ENCODE measurements at places on chromosomes 3 and 15.

DNA sequence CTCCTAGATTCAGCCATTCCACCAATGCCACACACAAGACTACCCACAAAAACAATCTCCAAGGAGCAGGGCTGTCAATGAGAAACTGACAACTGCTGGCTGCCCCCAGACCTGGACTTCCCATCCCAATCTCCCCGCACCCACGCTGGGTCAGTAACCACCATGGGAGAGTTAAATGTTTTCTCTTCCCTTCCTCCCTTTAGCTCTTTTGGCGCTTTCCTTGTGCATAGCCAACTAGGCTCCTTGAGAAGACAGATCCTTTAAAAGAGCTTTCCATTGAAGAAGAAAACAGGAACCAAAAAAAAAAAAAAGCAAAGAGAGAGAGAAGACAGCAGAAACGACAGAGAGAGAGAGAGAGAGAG lies 8.3 kb downstream of the BCL6 start:
- DNase-seq: peak; percentile 23

GRCh38 chr3:18747383-18747782 lies 322.2 kb upstream of the SATB1 start:
- no peak for DNase-seq

GRCh38 chr15:49989498-49989897 lies 129.5 kb downstream of the ATP8B4 start:
- DNase-seq: no peak

- peak; percentile 65 for DNase-seq
Observed at GRCh38 chr3:152051501-152052404, 178.3 kb downstream of the SUCNR1 start.

- peak; percentile 52 for DNase-seq
Observed at GRCh38 chr3:67384760-67385397, 269.5 kb downstream of the SUCLG2 start.

DNA sequence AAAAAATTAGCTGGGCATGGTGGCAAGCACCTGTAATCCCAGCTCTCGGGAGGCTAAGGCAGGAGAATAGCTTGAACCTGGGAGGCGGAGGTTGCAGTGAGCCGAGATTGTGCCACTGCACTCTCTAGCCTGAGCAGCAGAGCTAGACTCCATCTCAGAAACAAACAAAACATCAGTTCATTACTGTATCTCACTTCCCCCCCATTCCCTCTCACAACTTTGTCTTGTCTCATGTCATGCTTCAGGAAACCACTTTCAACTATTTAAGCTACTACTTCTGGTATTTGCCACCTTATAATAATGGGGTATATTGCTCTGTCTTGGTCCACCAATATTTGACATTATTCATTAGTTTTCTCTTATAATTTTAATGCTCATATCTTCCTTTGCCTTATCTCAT lies 26.2 kb downstream of the PIK3CA start:
- DNase-seq: no peak

DNA sequence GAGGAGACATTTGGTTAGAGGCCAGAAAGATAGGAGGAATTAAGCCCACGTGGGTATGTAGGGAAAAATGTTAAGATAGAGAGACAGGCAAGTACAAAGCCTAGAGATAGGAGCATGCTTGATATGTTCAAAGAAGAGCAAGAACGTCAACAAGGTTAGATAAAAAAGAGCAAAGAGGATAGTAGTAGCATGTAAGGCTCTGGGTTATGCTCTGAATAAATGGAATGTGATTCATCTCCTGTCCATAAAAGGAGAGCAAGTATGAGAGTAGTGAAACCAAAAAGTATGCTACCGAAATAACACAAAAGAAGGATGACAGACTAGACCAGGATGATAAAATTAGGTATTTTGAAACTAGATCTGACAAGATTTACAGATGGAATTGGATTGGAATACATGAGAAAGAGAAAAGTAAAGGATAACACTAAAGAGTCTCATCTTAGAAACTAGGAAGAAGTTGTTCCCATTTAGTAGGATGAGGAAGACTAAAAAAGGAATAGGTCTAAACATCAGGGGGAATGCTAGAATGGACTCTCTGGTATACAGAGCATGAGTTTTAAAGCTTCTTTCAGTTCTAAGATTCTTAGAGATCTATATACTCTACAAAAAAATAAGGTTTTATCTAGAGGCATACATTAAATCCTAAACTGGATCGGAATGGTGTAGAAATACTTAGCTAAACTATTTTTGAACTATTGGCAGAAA lies 59.1 kb downstream of the TRPM7 start:
- peak; percentile 57 for DNase-seq

DNA sequence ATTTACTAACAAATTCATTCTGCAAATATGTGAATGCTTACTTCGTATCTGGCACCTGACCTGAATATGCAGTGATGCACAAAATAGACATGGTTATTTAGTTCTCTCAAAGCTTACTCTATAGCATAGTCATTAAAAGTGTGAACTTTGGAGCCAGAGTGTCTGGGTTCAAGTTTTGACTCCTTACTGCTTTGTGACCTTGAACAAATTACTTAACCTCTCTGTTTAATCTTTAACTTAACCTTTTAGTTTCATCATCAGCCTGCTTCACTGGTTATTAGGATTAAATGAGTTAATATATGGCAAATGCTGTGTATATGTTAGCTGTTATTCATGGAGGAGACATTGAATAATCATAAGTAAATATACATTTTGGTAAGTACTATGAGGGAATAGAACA lies 12.1 kb upstream of the MGA start:
- no peak for DNase-seq

GRCh38 chr15:67766968-67767367 lies 58.3 kb upstream of the SKOR1 start:
- DNase-seq: no peak

DNA sequence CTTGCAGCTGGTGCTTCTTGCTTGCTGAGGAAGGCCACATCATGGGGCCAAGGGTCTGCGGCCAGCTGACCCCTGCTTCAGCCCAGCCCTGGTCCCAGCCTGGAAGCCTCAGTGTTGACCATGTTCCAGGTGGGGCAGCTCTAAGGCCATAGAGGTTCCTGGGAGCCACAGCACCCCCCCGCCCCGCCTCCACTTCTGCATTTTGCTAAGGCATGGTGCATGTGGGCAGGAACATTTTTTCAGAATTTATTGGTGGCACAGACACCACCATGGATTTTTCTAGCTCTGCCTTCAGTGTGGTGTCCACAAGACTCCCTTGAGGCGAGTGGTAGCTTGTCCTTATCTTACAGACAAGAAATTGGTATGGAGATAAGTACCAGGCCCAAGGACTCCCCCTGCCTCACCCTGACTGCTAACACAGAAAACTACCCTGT lies 1.9 kb upstream of the CHST14 start:
- no peak for DNase-seq

- DNase-seq: no peak
Observed at GRCh38 chr15:66912441-66912840, 153.0 kb upstream of the SMAD3 start.

DNA sequence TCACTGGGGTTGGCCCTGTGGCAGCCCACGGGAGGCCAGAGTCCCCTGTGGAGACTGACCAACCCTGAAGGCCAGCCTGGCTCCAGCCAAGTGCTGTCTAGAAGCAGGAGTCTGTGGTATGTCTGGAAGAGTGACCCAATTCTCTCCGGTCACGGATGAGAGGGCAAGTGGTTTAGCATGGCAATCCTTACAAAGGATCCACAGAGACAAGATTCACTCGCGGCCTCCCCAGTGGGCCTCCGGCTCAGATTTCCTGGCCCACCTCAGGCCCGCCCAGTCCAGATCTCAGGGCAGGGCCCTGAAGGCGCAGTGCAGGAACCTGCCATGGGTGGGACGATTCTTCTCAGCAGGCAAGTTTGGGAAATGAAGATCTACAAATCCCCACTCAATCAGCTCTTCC lies 5.0 kb upstream of the BCL2L10 start:
- no peak for DNase-seq

GRCh38 chr3:97265237-97266005 lies 451.0 kb downstream of the EPHA6 start:
- DNase-seq: no peak

- no peak for DNase-seq
Observed at GRCh38 chr15:70342141-70342540, 244.4 kb upstream of the TLE3 start.

DNA sequence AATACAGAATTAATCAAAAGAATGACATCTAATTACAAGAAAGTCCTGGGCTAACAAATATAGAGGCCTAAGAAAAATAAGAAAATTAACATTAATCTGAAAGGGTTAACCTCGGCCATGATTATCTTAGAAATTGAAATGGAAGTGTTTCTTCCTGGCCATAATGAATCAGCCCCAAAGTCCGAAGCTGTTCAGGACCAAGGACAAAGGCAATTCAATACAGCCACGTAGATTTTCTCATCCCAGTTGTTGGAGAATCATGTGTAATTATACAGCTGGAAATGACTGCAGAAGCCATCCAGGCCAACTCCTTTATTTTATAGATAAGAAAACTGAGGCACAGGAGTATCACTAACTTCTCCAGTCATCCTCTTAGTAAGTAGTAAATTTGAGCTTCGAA lies 38.0 kb upstream of the GBE1 start:
- peak; percentile 25 for DNase-seq

- no peak for DNase-seq
Observed at GRCh38 chr15:70556779-70557178, 206.6 kb downstream of the UACA start.

GRCh38 chr3:25433106-25433505 lies 5.0 kb downstream of the RARB start:
- DNase-seq: no peak

GRCh38 chr15:101608201-101608600 lies 44.0 kb downstream of the TM2D3 start:
- no peak for DNase-seq

DNA sequence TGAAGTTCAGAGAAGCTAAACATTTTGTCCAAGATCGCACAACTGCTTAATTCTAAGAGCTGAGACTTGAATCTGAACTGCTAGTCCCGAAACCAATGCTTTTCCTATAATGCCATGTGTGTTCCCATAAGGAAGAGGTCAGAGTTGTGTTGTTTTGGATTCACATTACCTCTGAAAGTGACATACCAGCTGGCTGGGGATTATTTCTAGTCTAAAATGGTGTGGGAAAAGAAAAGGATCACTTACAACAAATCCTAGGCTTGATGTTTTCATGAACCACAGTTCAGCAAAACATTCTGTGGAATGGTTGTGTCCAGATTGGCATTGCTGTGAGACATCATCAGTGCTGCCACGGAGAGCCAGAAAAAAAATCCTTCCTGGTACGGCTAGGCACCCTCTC lies 35.0 kb upstream of the LRRC3B start:
- DNase-seq: no peak

DNA sequence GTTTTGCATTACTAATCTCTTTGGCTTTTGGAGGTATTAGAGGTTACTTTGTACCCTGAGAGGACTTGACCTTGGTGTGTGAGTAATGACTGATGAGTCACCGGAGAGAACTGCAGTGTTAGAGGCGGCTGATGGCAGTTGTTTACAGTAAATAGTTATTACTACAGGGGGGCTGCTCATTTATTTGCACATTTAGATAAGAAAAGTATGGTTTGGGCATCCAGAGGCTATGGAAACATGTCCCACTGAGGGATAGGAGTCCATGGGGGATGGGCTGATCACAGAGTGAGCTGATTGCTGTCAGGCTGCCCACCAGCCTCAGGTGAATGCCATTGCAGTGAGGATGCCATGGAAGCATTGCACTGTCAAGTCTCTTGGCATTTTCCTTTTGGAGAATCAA lies 17.3 kb upstream of the STAC start:
- peak; percentile 79 for DNase-seq

DNA sequence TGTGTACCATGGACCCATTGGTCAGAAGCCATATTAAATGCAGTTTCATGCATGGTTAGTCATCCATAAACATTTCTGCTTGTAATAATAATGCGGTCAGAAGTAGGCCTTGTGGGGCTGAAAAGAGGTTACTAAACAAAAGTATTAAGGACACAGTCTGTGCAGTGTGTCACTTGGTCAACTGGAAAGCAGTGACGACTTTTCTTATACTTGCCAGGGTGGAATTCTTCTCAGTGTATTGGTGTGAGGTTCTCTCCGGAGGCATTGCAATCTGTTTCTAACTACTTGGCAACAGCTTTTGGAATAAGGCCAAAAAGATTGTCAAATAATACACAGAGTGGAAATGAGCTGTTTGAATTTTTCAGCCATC lies 46.8 kb downstream of the CHL1 start:
- DNase-seq: peak; percentile 1

GRCh38 chr3:57434041-57434440 lies 110.1 kb downstream of the DNAH12 start:
- DNase-seq: peak; percentile 63

DNA sequence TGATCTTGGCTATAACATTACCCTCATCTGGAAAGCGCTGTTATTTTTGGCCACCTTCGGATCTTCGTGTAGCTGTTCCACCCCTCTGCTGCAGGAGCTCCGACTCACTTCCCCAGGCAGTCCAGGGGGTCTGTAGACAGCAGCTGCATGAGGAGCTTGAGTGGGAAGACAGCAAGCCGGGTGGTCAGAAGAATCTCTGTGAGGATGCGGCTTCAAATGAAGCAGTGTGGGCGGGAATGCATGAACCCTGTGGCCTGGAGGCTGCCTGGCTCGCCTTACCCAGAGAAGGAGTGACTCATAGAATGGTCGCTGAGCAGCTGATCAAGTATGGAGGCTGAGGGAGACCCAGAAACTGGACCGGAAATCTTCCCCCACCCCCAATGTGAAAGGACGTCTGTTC lies 45.2 kb upstream of the NR2F2 start:
- DNase-seq: peak; percentile 80

GRCh38 chr3:12193485-12194165 lies 34.9 kb upstream of the TIMP4 start:
- DNase-seq: peak; percentile 98

DNA sequence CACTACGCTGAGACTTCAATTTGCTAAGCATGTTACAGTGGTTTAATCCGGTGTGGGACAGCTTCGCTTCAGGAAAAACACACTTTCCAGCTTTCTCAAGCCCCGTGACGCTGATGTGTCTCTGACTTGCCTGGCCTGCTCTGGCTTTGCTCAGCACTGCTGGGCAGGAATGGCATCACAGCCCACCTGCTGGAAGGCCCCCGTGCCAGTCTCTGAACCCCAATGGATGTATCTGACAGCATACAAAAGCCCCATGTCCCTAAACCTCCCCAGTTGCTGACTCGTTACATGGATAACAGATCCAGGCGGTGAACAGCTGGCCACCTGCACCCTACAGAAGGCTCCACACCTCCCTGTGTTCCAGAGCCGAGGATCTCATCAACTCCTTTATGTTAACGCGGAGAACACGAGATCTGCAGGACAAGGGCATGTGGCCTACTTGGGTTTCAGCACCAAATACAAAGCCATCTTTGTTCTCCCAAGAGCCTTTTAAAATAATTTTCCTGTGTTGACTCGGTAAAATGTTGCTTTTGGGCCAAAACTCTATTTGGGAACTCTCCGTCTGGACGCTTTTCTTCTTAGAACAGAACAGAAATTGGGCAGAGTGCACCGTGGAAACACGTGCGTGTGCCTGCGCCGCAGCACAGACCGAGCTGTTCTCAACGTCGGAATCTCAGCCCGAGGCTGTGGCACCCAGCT lies 61.4 kb downstream of the ATP10A start:
- DNase-seq: no peak

DNA sequence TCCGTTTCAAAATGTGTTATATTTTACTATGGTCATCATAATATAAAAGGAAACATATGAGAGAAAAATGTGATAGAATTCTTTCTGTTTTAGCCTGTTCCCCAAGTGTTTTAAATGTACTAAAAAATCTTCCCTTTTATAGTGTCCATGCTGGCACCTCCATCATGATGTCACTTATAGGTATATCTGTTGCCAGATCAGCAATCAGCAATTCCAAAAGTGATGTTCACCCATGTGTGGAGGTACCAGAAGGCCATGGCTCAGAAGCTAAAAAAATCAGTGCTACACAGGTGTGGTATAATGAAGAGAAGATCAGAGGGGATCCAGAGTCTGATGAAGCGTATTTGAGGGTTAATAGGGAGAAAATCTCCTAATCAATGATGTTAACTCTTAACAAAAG lies 1.1 kb upstream of the GPR15 start:
- no peak for DNase-seq

GRCh38 chr15:52558196-52558595 lies 10.6 kb downstream of the ARPP19 start:
- DNase-seq: peak; percentile 59
